Adipocyte (in vitro differentiated cells): ENCODE measurements at places on chromosomes 1 and 21.

GRCh38 chr1:25256578-25256965, 9.3 kb upstream of the RSRP1 start:
- no peak for DNase-seq

- DNase-seq = peak; percentile 15
Observed at GRCh38 chr1:101438359-101438758, 201.5 kb downstream of the S1PR1 start.

GRCh38 chr1:239861985-239862384, 229.7 kb upstream of the FMN2 start:
- no peak for DNase-seq

- DNase-seq = peak; percentile 62
Observed at GRCh38 chr1:50873458-50874187, 86.4 kb downstream of the FAF1 start.

- DNase-seq = peak; percentile 30
Observed at GRCh38 chr1:11925938-11926292, 312 bp downstream of the KIAA2013 start.

- no peak for DNase-seq
Observed at GRCh38 chr21:25080141-25080540, 527.1 kb downstream of the MRPL39 start.

- DNase-seq = peak; percentile 34
Observed at GRCh38 chr1:15384301-15384901, 25.3 kb upstream of the EFHD2 start.

DNA sequence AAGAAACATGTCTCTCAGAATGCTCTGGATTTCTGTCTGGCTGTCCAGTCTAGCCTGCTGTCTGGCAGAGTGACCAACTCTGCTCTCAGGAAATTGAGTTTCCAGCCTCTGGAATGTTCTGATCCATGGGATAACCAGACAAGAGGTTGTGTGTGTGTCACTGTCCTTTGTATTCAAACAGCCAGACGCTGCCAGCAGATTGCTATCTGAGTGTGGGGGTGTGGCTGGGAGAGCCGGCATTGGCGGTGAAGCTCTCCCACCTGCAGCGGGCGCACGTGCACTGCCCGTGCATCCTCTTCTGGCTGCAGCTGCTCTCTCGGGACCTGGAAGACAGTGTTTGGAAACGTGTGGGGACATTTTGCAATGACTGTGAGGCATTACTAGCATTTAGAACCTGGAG, 26.1 kb downstream of the PKP1 start:
- DNase-seq = peak; percentile 71

DNA sequence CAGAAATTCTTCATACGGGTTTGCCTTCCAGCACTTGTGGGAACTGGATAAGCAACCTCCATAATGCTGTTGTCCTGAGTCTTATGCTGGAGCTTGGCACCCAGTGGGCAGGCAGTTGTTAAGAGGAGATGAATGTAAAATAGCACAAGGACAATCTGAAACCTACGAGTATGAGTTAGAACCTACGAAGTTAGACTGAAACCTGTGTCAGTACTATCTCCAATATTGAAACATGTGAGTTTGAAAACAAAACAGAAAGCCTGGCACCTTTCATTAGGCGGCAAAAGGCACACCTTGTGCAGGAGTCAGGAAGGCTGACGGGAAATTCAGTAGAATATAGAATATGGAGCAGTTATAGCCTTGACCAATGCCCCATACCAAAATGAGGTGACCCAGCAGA, 489.7 kb upstream of the RGS18 start:
- DNase-seq = no peak

- peak; percentile 93 for DNase-seq
Observed at GRCh38 chr1:184664042-184664660, 90.5 kb downstream of the EDEM3 start.

DNA sequence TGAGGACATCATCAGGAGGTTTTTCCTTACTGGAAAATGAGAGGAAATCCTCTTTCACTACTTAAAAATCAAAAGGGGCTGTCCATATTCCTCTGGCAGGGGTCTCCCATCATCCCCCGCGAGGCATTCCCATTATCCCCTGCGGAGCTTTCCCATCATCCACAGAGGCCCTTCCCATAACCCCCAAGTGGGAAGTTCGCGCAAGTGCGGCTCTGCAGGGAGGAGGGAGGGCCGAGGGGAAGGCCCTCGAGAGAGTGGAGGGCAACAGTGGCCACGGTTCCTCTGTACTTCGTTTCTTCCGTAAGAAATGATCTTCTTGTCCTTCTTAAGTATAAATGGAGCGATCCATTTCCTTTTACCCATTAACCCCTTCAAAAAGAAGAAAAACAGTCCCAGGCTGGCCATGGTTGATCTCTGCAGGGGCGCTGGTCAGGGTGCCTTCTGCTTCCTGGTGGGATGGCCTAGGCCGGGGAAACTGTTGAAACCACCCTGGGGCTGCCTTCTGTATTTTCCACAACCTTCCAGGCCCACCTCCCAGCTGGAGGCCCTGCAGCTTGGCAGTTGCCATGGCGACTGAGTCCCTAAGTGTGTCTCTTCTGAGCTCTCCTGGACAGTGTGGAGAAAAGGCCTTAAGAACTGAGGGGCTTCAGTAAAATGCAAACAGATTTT, 3.6 kb upstream of the RSPH1 start:
- no peak for DNase-seq

DNA sequence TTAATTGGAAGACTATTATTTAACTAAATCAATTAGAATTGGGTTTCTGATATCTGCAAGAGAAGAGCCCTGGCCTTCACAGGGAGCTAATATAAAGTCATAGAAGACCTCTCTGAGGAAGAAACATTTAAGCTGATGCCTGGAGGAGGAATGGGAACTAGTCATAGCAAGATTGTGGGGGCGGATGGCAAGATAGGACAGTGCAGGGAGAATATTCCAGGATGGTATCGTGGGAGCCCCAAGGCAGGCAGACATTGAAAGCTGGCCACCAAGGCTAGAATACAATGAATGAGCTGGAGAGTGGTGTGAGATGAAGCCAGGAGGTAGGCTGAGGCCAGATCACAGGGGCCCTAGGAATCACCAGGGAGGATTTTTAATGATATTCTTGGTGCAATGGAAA, 20.8 kb upstream of the MYSM1 start:
- DNase-seq = no peak

GRCh38 chr1:192453360-192453992, 122.1 kb upstream of the RGS1 start:
- DNase-seq = no peak

DNA sequence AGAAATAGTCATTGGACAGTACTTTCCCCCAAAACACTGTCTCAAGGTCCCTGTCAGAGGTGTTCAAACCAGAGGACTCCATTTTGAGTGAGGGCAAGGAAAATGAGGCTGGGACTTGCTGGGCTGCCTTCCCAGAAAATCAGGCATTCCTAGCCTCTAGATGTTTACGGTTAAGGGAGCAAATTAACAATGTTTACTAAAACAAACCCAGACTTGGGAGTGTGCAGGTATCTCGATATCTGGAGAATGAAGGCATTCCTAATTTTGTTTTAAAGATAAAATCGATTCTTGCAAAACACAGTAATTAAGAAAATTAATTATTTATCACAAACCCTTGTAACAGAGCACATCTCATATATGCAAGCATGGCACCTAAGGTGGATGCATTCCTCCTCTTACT, 48.9 kb upstream of the CITED4 start:
- no peak for DNase-seq

DNA sequence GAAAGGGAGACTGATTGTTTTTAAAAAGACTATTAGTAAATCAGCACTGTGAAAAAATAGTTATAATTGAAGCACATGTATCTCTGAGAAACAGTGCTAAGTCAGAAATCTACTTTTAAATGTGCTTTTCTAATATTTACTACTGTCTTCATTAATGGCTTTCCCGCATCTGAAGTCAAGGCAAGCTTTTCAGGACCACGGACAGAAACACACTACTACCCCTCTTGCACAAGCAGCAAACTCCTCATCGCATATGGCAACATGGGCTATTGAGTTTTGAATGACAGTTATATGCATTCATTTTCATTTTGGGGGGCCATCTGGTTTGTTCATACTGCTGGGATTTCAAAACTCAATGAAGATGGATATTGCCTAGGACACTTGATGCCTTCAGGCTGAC, 433.4 kb upstream of the CAMK1G start:
- peak; percentile 59 for DNase-seq

- no peak for DNase-seq
Observed at GRCh38 chr1:61370177-61370912, 288.0 kb downstream of the NFIA start.

DNA sequence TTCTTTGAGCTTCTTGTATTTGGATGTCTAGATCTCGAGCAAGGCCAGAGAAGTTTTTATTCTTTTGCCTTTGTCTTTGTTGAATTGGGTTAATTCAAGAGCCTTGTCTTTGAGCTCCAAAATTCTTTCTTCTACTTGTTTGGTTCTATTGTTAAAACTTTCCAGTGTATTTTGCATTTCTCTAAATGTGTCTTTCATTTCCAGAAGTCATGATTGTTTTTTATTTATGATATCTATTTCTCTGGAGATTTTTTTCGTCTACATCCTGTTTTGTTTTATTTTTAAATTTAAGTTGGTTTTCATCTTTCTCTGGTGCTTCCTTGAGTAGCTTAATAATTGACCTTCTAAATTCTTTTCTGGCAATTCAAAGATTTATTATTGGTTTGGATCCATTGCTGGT, 61.8 kb downstream of the DTL start:
- DNase-seq = no peak

GRCh38 chr1:6889875-6890480, 104.7 kb downstream of the CAMTA1 start:
- peak; percentile 85 for DNase-seq

GRCh38 chr1:222136869-222137268, 395.0 kb upstream of the DUSP10 start:
- no peak for DNase-seq

DNA sequence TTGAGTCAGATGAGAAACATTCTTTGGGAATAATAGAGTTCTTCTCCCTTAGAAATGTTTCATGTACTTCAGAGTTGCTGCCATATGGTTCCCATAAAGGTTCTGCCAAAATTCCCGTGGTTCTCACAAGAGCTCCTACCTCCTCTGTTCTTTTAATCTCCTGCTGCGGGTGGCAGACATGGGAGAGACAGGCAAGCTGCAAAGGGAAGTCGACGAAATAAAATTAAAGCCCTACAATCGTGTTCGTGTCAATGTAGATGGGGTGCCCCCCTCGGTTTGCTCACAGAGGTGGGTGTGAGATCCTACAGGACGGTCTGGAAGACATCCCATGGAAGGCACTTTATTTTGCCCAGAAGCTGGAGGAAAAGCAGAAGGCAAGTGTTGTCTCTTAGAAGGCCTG, 276.0 kb downstream of the RWDD3 start:
- DNase-seq = no peak

- no peak for DNase-seq
Observed at GRCh38 chr1:168408539-168408865, 127.8 kb downstream of the TBX19 start.

DNA sequence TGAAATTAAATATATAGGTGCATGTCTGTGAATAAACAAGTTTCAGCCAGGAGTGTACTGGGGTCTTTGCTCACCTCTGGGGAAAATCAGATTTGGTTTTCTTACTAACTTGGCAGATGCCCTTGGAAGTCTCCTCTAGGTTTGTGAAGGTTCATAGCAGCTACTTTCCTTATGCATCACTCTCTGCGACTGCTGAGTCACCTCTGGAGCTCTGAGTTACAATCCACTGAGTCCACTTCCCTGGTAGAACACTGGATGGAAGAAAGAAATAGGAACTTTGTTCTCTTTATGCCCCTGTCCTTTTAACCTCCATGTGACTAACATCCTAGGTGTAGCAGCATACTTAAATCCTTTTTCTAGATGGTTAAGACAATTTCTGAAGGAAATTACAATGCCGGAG, 4.4 kb upstream of the FASLG start:
- DNase-seq = peak; percentile 64

GRCh38 chr1:61842036-61842435, 99.8 kb downstream of the PATJ start:
- no peak for DNase-seq

- DNase-seq = peak; percentile 87
Observed at GRCh38 chr1:17874710-17875109, 119.6 kb downstream of the ACTL8 start.

GRCh38 chr1:101841824-101842223, 154.9 kb downstream of the OLFM3 start:
- DNase-seq = no peak

- peak; percentile 83 for DNase-seq
Observed at GRCh38 chr1:59678493-59679228, 136.1 kb upstream of the HOOK1 start.

GRCh38 chr1:84300501-84300900, 1.0 kb upstream of the SAMD13 start:
- no peak for DNase-seq

GRCh38 chr1:16180291-16180824, 24.5 kb upstream of the EPHA2 start:
- peak; percentile 26 for DNase-seq

DNA sequence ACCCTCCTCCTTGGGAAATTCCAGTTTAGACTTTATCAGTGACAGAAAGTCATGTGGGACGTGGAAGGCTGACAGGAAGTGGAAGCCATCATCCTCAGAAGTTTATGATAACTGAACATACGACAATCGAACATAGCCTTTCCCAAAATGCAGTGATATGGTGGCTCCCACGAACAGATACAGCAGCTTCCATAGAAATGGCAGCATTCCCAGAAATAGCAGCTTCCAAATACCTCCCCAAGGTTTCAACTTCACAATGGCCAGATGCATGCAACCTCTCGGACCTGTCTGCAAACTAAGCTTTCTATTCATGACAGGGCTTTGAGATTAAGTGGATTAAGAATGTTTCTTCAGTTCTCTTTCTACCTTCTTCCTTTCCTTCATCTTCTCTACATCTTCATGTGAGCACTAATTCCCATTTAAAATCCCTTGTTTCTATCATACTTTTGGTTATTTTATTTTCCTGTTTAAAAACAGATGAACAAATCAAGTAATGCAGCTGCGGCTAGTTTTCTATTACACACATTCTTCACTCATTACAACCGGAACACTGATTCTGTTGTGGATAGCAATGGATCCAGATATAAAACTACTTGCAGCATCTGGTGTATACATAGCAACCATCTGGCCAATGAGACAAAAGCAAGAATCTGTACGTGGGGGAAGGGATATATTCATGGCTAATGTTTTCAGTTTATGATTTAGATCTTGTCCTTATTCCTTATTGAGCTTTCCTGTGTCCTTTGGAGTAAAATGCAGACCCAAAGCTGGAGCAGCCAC, 304.8 kb downstream of the BRINP3 start:
- DNase-seq = peak; percentile 68

DNA sequence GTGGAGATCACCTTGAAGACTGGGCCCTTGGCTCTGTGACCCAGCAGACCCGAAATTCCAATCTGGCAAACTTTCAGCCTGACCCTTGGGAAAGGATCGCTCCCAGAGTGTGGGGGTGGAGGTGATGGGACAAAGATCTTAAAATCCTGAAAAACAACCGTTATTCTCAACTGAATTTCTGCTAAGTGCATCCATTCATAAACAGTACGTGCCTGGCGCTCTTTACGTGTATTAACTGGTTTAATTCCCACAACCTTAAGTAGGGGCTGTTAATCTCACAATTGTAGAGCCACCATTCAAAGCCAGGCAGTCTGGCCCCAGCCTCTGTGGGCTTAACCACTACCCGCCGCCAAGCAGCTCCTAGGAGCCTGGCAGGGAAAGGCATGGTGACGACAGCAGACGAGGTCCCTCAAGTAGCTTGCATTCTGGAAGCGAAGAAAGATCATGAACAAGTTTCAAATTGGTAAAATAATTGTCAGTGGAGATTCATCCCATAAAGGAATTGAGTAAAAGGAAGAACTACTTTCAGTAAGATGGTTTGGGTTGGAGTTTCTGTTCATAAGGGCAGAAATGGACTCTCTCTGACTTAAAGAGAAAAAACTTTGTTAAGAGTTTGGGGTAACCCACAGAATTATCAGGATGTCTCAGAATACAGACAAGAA, 11.4 kb upstream of the RGS16 start:
- peak; percentile 32 for DNase-seq
